ENCODE measurements at places on chromosomes 1 and 21. TPM values are rescaled to one million over a fixed set of nuclear protein-coding genes. Genes with fewer than 3 reads are reported as not detected.

FCGR2B gene
- 12.1 TPM for polyA plus RNA-seq

HRNR gene
- polyA plus RNA-seq: not detected

RNU1-4 gene
- not detected for polyA plus RNA-seq

RIPPLY3 gene
- not detected for polyA plus RNA-seq

PIK3R3 gene
- 0.09 TPM for polyA plus RNA-seq

CFHR1 gene
- polyA plus RNA-seq: not detected

TMEM35B gene
- 32.3 TPM for polyA plus RNA-seq

JMJD4 gene
- polyA plus RNA-seq: 11.2 TPM

SLC6A17 gene
- polyA plus RNA-seq: not detected

GRCh38 chr1:3121401-3122210 lies 52.6 kb downstream of the PRDM16 start:
- no peaks in the 10 kb centered on the region for H3K27me3 ChIP-seq
- no peak for DNase-seq
- no peaks in the 10 kb centered on the region for H3K4me1 ChIP-seq
- no peak overlapping the region for H3K4me3 ChIP-seq
- no peak overlapping the region for H3K27ac ChIP-seq

- peaks cover 58% of the 10 kb centered on the region for H3K36me3 ChIP-seq
- H3K27ac ChIP-seq: peak overlapping the region; percentile 100
- H3K4me3 ChIP-seq: peak overlapping the region; percentile 46
Observed at GRCh38 chr1:12184008-12184681, 17.4 kb downstream of the TNFRSF1B start.

GRCh38 chr1:226098870-226099835 lies 36.6 kb downstream of the H3-3A start:
- H3K27me3 ChIP-seq: peaks cover 3% of the 10 kb centered on the region
- peaks cover 14% of the 10 kb centered on the region for H3K4me1 ChIP-seq
- DNase-seq: peak; percentile 80
- H3K36me3 ChIP-seq: no peaks in the 10 kb centered on the region
- no peak overlapping the region for H3K27ac ChIP-seq

DNA sequence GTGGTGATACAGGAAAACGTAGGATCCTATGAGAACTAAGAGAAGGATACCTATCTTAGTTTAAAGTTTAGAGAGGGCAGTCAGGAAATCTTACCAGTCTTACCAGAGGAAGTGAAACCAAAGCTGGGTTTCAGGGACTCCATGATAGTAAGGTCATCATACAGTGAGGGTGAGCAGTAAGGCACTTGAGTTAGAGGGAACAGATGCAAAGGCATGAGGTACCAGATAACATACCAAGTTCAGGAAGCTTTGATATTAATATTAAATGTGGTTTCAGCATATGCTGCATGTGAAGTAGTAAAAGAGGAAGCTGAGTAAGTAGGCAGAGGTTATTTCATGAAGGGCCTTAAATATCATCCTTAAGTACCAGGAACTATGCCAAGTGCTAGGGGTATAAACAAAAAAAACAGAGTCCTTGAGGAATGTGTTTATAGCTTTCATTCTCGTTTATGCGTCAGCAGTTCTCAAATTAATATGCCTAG lies 16.9 kb downstream of the ATG4C start:
- peaks cover 15% of the 10 kb centered on the region for H3K36me3 ChIP-seq
- DNase-seq: peak; percentile 89
- H3K4me3 ChIP-seq: no peak overlapping the region
- no peaks in the 10 kb centered on the region for H3K27me3 ChIP-seq
- peak overlapping the region; percentile 84 for H3K27ac ChIP-seq

GRCh38 chr1:110255392-110255787 lies 45.3 kb downstream of the KCNC4 start:
- H3K27me3 ChIP-seq: no peaks in the 10 kb centered on the region
- H3K4me1 ChIP-seq: peaks cover 13% of the 10 kb centered on the region
- H3K4me3 ChIP-seq: no peak overlapping the region
- H3K36me3 ChIP-seq: no peaks in the 10 kb centered on the region

DNA sequence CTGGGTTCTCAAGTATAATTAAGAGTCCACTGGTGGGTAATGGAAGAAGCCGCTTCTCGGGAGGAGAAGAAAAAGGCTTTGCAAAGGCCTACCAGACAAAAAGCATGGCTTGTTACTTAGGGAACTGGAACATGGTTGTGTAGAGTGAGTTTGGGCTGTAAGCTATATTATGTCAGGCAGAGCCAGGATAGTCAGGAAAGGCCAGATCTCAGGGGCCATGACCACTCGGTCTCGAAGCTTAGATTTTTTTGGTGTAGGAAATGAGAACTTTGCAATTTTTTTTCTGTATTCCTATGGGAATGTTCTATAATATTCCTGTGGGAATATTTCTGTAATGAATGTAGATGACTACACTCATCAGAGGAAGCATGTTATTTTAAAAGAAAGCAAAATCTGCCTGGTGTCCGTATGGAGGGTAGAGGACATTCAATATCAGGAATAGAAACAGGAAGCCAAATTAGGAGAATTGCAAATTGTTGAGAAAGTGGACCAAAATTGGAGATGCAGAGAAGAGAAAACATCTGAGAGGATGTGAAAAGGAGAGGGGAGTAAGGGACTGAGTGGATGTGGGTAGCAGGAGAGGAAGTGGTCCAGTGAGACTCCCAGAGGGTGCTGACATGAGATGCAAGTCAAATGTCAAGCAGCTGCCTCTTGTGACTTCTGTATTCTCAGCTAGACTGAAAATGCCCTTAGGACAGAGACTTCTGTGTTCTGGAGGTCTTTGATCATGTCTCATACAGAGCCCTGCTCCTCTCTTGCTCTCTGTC lies 45.2 kb upstream of the HAO2 start:
- H3K4me3 ChIP-seq: no peak overlapping the region
- peaks cover 8% of the 10 kb centered on the region for H3K4me1 ChIP-seq
- peaks cover 15% of the 10 kb centered on the region for H3K27me3 ChIP-seq

- H3K4me1 ChIP-seq: no peaks in the 10 kb centered on the region
- H3K27me3 ChIP-seq: no peaks in the 10 kb centered on the region
- no peak overlapping the region for H3K4me3 ChIP-seq
- H3K36me3 ChIP-seq: no peaks in the 10 kb centered on the region
- no peak for DNase-seq
Observed at GRCh38 chr1:118960567-118961136, 27.5 kb downstream of the TBX15 start.

DNA sequence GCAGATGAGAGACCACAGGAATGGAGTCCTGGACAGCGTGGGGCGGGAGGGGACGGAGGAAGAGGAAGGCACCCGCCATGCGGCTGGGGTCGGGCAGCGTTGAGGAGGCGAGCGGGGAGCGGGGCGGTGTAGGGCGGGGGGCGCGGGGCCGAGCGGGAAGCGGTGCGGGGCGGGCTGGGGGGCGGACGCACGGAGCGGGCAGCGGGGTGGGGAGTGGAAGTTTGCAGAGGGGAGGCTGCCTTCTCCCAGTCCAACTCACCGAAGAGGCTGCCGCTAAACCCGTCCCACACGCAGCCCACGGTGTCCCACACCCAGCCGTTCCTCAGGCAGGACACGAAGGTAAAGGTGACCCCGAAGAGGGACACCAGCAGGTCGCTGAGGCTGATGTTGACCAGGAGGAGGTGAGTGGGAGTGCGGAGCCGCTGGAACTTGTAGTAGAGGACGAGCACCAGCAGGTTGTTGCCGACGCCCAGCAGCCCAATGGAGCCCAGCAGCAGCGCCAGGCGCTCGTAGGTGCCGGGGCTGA lies 483 bp downstream of the CHML start:
- H3K4me1 ChIP-seq: peaks cover 34% of the 10 kb centered on the region
- H3K27ac ChIP-seq: peak overlapping the region; percentile 74
- peak overlapping the region; percentile 81 for H3K4me3 ChIP-seq

GRCh38 chr1:151579436-151580225 lies 32.2 kb upstream of the SNX27 start:
- no peaks in the 10 kb centered on the region for H3K4me1 ChIP-seq
- H3K27ac ChIP-seq: no peak overlapping the region
- H3K4me3 ChIP-seq: no peak overlapping the region
- no peak for DNase-seq

DNA sequence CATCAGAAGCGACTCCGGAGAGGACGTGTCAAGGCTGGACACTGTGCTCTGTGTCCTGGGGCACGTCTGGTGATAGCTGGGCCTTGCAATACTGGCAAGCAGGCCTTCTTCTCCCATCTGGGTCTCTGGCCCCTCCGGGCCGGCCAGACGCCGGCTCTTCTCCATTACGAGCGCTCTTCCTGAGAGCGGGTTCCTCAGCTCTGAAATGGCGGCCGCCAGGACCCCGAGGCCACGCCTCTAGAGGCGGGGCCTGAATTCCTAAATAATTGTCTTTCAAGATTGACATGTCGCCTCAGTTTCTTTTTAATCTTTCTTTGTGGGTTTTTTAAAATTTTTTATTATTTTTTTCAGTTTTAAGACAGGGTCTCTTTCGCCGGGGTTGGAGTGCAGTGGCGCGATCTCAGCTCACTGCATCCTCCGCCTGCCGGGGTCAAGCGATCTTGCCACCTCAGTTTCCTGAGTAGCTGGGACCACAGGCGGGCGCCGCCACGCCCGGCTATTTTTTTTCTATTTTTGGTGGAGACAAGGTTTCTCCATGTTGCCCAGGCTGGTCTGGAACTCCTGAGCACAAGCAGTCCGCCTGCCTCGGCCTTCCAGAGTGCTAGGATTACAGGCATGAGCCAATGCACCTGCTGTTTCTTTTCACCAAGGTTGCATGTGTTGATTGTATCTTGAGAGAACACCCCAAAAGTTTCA lies 9.2 kb downstream of the RNF2 start:
- H3K36me3 ChIP-seq: no peaks in the 10 kb centered on the region
- DNase-seq: no peak
- H3K27ac ChIP-seq: no peak overlapping the region
- H3K27me3 ChIP-seq: no peaks in the 10 kb centered on the region
- peaks cover 37% of the 10 kb centered on the region for H3K4me1 ChIP-seq
- H3K4me3 ChIP-seq: no peak overlapping the region

- H3K4me3 ChIP-seq: no peak overlapping the region
- no peak for DNase-seq
- H3K27me3 ChIP-seq: no peaks in the 10 kb centered on the region
Observed at GRCh38 chr21:17003763-17004373, 509.0 kb upstream of the CXADR start.

DNA sequence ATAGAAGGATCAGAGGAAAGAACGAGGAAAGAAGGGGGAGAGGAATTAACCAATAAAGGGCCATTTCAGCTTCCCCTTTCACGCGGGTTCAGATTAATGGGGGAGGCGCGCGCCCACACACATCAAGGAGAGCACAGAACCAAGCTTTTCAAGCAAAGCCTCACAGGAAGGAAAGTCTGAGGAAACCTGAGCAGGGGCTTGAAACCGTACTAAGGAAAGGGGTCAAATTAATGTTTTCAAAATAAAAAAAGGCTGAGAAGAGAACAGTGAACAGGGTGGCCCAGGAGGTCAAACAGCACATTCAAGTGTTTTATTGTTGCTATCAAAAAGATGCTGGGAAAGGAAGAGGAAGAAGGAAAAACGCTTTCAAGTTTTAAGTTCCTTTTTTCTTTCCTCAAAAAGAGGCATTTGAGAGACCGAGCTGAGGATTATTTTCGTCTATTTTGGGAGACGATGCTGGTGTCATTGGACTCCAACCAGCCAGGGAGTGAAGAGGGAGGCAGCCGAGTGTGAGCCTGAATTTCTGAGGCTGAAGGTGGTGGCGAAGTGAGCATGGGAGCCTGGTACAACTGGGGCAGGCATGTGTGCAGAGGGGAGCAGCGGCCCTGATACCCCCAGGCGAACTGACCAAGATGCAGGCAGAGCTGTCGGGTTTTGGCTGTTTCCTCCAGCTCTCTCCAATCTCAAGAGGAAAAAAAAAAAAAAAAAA lies 88.4 kb downstream of the PROX1 start:
- no peak overlapping the region for H3K27ac ChIP-seq
- no peaks in the 10 kb centered on the region for H3K27me3 ChIP-seq
- H3K4me1 ChIP-seq: no peaks in the 10 kb centered on the region
- no peaks in the 10 kb centered on the region for H3K36me3 ChIP-seq
- H3K4me3 ChIP-seq: no peak overlapping the region
- DNase-seq: no peak

- no peak overlapping the region for H3K4me3 ChIP-seq
- H3K27ac ChIP-seq: no peak overlapping the region
- no peak for DNase-seq
- H3K36me3 ChIP-seq: peaks cover 13% of the 10 kb centered on the region
Observed at GRCh38 chr1:18868801-18869424, 9.5 kb upstream of the TAS1R2 start.

DNA sequence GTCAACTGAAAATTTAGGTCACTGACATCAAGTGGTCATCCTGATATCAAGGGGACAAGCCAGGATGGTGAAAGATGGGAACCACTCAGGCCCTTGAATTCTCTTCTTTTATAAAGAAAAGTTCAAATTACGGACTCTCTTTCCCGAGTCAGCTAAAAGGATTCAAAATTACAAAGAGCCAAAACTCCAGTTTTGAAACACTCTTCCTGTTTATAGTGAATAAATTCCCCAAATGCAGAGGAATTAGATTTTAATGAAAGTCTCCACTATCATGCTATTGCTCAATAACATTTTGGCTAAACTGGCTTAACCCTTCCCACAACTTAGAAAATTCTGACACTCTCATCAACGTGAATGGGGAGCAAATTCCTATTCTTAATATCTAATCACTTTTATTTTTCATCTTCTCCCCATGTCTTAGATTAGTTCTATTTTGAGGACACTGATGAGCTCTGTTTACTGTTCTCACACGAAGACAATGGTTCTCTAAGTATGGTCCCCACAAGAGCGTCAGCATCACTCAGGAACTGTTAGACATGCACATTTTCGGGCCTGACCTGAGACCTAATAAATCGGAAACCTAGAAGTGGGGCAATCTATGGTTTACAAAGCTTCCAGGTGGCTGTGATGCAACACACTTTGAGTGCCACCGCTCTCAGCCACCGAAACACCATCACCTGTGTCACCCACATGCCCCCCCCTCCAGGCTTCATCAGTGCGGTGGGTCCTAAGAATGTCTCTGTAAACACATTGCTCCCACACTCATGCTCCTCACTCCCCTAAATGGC lies 64.4 kb upstream of the TIAM1 start:
- no peak for DNase-seq
- no peaks in the 10 kb centered on the region for H3K36me3 ChIP-seq
- peaks cover 4% of the 10 kb centered on the region for H3K4me1 ChIP-seq
- no peak overlapping the region for H3K27ac ChIP-seq

- no peak overlapping the region for H3K27ac ChIP-seq
- no peaks in the 10 kb centered on the region for H3K36me3 ChIP-seq
- H3K4me1 ChIP-seq: peaks cover 4% of the 10 kb centered on the region
- no peak for DNase-seq
- no peaks in the 10 kb centered on the region for H3K27me3 ChIP-seq
Observed at GRCh38 chr1:101147381-101147780, 89.4 kb upstream of the S1PR1 start.

- H3K4me3 ChIP-seq: no peak overlapping the region
- no peak overlapping the region for H3K27ac ChIP-seq
- no peak for DNase-seq
- no peaks in the 10 kb centered on the region for H3K36me3 ChIP-seq
- peaks cover 19% of the 10 kb centered on the region for H3K4me1 ChIP-seq
Observed at GRCh38 chr21:14766241-14766640, 220.1 kb upstream of the SAMSN1 start.

- no peak overlapping the region for H3K27ac ChIP-seq
- H3K36me3 ChIP-seq: no peaks in the 10 kb centered on the region
- H3K4me1 ChIP-seq: no peaks in the 10 kb centered on the region
- no peaks in the 10 kb centered on the region for H3K27me3 ChIP-seq
Observed at GRCh38 chr1:113197719-113198330, 124.8 kb downstream of the LRIG2 start.

All from CD14-positive monocyte (primary cell).